Vagina (tissue), 2 donors: ENCODE measurements at places on chromosomes 12 and 14.

DNA sequence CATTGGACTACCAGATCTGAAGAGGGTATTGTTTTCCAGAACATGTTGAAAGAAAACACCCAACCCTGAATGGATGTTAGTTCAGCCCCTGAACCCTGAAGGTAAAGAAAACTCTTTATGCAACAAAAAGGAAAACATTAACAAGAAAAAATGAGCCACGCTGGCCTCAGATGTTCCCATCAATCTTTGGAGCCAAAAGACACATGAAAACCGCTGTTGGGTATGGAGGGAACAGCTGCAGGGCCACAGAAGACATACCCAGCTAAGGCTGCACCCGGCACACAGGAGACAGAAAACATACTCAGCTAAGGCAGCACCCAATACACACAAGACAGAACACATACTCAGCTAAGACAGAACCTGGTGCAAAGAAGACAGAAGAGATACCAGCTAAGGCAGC lies 51.3 kb upstream of the GALNT9 start:
- no peak for DNase-seq

- DNase-seq: no peak
These were observed 44.3 kb upstream of the TRIM9 start for GRCh38 chr14:51139121-51139681.

- DNase-seq: no peak
These were observed 48.3 kb upstream of the KCNMB4 start for GRCh38 chr12:70317781-70318180.

DNA sequence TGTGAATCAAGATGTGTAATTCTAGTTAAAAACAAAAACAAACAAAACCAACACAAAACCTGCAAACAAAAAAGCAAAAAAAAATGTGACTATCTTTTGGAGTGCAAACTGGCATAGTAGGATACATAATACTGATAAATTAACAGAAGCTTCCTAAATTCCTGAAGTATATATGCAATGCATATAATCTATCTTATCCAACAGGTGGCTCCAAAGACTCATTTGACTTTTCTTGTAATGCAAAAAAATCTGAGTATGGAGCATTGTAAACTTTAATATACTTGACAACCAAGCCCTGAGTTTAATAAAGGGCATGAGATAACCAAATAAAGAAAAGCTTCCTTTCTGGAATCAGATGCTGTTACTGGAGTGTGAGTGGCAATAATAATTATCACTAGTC lies 1003.6 kb downstream of the FSCB start:
- no peak for DNase-seq
